ENCODE measurements at places on chromosomes 2 and 18.

DNA sequence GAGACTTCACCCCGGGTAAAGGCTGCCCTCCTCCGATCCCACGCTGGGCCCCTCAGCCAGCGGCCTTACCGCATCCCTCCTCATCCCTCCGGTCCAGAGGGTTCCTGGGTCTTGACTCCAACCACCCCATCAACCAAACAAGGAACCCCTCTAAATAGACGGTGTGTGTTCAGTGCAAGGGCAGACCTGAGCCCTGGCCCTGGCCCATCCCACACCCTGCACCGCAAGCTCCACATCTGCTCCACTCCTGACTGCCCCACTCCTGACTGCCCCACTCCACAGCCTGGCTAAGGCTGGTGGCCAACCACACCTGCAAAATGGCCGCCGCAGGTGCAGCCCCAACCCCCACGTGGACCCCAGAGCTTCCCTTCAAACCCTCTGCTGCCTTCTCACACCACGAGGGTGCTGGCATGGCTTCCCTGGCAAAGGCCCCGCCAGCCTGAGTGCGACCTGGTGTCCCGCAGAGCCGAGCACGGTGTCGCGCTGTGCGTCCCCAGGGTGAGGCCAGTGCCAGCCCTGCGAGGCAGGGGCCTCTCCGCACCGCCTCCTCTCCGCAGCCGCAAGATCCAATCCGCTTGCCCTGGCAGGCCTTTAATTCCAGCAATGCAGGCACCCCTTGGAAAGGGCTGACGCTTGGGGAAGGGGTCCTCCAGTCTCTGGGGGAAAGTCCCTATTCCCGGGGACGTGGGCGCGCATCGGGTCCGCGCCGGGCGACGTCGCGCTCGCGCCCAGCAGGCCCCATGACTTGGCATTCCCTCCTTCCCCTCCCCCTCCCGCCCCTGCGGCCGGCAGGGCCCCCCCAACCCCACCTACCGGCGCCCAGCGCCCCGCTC, 1.5 kb downstream of the KIF1A start:
- no peak for DNase-seq

GRCh38 chr18:62564044-62564443, 41.2 kb downstream of the ZCCHC2 start:
- no peak for DNase-seq

DNA sequence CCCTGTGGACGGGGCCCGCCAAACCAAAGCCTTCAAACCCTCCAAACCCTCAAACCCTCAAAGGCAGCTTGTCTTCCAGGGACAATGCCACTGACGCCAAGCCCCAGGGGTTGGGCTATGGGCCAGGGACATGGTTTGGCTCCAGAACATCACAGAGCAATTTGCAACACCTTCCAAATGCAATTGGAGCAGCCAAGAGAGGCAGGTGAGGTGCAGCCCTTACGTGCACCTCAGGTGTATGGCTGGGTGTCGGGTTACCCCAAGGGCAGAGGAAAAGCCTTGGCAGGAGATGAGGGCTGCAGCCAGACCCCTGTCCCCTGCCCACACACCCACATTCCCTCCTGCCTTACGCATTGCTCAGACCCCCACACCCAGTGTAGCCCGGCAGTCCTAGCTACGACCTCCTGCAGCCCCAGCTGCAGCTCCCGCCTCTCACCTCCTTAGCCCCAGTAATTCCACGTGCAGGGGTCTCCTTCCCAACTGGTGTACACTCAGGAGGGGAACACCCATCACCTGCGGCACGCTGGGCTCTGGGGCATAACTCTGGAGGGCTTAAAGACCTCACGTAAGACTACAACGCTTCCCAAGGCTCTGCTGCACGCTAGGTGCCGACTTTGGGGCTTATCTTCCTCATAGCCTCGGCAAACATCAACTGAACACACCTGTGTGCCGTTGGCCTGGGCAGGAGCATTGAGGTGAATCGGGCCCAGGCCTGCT, 88.7 kb downstream of the TFCP2L1 start:
- no peak for DNase-seq

GRCh38 chr2:217151509-217152206, 291.8 kb upstream of the TNP1 start:
- no peak for DNase-seq

GRCh38 chr2:235570256-235570655, 76.4 kb downstream of the AGAP1 start:
- DNase-seq: no peak
